ENCODE measurements at places on chromosomes 11 and 22.

GRCh38 chr22:17576470-17576869 is 13.2 kb downstream of the SLC25A18 start:
- no peak for DNase-seq

DNA sequence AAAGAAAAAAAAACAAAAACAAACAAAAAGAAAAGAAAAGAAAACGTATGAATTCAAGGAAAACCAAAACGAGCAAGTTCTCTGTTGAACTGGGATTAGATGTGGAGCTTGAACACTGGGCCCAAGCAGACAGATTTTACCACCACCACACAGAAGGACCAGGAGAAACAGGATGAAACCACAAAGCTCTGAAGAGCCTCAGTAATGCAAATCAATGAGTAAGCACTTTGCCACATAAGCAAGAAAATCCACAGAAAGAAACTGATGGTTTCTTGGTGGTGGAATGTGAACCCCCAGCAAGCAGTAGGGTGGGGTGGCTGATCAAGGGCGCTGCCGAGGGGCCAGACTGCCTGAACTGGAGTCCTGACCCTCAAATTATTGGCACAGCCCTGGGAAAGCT is 50.9 kb upstream of the NFRKB start:
- no peak for DNase-seq

DNA sequence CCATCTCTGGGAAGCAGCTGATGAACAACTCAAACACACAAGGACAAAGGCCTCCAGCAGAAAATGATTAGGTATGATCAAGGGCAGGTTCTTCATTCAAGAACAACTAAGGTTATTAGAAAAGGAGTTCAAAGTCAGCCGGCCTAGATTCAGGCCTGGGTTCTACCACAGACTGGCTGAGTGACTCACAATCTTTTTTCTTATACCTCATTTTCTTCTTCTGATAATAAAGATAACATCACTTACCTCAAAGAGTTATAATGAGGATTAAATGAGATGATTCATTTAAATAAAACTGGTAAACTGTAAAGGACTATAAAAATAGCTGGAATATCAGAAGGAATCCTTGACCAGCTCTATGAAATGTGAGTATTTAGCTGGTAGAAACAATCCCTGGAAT is 49.3 kb upstream of the PPP2R1B start:
- DNase-seq: no peak

DNA sequence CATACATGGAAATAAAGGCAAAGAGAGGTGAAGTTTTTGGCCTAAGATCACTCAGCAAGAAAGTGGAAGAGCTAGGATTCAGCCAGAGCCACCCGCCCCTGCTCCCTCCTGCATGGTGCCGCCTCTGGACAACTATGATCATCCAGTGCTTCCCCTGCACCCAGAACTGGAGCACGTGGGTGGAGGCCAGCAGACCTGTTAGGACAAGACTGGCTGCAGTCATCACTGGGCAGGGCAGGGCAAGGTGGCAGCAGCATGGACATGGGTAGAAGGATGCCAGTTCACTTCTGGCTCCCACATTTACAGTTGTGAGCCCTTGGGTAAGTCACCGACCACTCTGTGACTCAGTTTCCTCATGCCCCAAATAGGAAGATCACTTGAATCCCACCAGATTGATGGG is 131.0 kb downstream of the FBXO7 start:
- no peak for DNase-seq

DNA sequence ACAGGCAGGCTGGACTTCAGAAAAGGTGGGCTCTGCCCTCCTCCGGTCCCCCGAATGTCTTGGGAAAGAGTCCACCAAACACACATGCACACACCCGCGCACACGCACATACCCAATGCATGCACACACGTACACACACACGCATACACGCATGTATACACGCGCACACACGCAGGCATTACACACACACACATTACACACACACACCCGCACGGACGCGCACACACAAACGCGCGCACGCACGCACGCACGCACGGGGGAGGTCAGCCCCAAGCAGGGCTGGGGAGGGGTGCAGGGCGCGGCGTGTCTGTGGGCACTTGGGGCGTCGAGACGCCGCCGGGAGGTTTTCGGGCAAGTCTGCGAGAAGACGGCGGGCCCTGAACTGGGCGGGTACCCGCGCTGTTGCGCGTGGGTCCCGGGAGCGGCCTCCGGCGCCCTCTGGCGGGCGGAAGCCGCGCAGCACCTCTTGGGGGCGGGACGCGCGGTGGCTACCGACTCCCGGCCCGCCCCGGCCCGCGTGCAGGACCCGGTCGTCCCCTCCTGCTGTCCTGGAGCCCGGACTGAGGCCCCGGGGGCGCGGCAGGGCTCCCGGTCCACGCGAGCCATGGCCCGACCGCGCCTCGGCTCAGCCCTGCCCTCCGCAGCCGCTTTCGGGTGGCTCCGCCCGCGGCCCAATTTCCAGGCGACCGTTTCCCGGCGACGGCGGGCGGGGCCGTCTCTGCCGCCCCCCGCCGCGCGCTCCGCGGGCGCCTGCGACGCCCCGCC is 3.6 kb downstream of the SEPTIN5 start:
- no peak for DNase-seq

- no peak for DNase-seq
Measured at GRCh38 chr11:95911369-95911759, 12.5 kb downstream of the MTMR2 start.
